ENCODE measurements at places on chromosomes 3 and 15.

DNA sequence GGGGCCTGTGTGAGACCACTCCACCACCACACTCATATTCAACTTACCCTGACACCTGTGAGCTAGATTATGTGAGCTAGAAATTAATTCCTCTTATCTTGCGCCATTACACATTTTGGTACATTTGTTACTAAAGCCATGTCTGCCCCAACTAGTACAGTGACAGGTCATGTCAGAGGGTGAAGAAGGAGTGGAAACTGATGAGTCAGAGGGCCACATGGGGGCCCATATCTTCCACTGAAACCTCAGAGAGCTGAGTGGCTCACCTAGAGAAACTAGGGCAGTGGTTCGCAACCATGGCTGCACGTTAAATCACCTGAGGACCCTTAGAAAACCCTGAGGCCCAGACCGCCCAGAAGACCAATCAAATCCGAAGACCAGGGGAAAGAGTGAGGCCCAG is 15.7 kb upstream of the MEF2A start:
- DNase-seq, result no peak

DNA sequence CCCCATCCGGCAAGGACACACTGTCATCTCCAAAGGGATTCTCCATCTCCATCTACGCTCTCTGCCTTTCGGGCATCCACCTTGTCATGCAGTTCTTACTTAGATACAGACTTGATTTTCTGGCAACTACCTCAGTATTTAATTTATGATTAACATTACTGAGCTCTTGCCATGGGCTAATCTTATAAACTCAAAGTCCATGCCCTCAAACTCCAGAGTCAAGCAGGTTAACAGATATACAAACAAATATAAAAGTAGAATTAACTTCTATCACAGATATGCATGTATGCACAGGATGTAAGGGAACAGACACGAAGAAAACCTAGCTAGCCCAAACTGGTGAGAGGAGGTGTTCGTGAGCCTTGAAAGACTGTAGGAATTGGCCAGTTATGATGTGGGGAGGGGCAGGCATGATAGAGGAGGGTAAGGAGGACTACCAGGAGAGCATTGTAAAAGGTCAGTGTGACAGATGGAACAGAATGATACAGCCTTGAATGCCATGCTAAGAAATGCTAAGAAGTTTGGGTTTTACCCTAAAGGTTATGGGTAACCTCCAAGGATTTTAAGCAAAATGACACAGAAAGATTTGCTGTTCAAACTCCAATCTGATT is 334.3 kb downstream of the ULK4 start:
- DNase-seq, result no peak

- DNase-seq, result no peak
These were observed 9.8 kb downstream of the STRA6 start for GRCh38 chr15:74192751-74193150.

GRCh38 chr3:170220871-170221270 is 1.4 kb upstream of the PRKCI start:
- no peak for DNase-seq

- no peak for DNase-seq
These were observed 103.4 kb upstream of the CGNL1 start for GRCh38 chr15:57272771-57273357.

DNA sequence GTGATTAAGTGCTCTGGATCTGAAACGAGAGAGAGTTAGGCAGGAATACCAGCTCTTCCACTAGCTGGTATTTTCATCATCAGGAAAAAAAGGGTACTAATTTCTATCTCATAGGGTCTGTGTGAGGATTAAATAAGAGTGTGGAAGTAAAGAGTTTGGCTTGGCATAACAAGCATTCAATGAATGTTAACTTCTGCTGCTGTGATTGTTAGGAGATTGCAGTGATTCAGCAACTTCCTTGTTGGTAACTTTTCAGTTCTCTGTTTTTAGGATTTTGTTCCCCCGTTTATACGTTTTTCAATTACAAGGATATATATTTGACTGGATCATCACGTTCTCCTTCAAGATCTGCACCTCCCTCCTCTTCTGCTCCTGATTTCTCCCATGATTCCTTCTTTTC is 65.9 kb upstream of the MYO5C start:
- no peak for DNase-seq

DNA sequence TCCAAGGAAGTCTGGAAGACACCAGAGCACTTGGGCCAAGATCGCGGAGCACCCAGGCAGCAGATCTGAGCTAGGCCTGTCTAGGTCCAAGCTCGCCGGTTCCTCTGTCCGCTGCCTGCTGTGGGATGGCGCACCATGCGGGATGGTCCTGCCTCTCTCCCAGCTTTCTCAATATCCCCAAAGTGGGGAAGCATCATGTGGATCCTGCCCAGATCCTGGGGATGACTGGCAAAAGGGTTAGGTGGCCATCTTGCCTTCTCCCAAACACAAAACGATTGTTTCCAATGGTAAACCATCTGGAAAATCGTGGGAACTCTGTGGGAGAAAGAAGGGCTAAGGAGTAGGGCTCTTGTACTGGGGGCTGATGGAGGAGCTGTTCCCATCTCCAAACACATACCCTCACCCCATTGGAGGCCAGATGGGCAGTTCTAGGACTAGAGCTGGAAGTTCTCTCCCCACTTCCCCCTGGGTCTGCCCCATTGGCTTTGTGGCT is 8.9 kb downstream of the PRKCD start:
- no peak for DNase-seq

- DNase-seq, result no peak
These were observed 180.4 kb upstream of the TOPAZ1 start for GRCh38 chr3:44061268-44061667.

- no peak for DNase-seq
These were observed 353.3 kb upstream of the ARHGEF26 start for GRCh38 chr3:153767601-153768560.

- no peak for DNase-seq
These were observed 112.8 kb upstream of the CGNL1 start for GRCh38 chr15:57263520-57263919.

DNA sequence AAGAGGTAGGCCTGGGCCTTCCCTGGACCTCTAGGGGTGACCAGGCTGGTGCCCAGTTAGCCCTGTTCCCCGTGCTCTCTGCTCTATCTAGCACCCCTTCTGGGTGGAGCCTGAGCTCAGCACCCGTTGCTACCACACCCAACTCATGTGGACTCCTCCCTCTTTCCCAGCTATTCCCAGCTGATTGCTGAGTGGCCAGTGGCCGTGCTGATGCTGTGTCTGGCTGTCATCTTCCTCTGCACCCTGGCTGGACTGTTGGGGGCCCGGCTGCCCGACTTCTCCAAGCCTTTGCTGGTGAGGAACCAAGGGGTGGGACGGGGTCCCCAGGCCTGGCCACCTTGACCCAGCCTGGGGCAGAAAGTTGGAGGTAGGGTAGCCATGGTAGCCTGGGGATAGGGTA is 6.2 kb downstream of the DISP2 start:
- DNase-seq, result no peak

- no peak for DNase-seq
These were observed 17.4 kb upstream of the TRMT10C start for GRCh38 chr3:101544161-101544850.

- no peak for DNase-seq
These were observed 131.0 kb upstream of the C15orf61 start for GRCh38 chr15:67389975-67390374.

GRCh38 chr3:29181149-29181780 is 99.6 kb upstream of the RBMS3 start:
- no peak for DNase-seq

- DNase-seq, result no peak
These were observed 179.2 kb downstream of the KCNAB1 start for GRCh38 chr3:156299569-156299968.

DNA sequence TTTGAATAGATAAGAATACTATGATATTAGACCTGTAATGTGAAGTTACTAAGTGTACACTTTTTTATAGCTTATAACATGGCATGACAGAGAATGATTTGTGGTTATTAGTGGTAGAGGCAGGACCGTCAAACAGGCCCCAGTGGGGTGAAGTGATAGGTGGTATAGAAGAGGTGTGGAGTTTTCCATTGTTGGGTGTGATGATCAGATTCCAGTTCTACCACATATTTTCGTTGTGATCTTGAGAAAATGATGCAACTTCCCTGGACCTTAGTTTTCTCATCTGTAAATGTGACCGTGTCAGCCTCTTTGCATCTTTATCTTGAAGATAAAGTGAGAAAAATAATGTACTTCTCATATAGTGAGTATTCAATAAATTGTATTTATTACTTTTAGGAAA is 30.3 kb upstream of the UTS2B start:
- no peak for DNase-seq

DNA sequence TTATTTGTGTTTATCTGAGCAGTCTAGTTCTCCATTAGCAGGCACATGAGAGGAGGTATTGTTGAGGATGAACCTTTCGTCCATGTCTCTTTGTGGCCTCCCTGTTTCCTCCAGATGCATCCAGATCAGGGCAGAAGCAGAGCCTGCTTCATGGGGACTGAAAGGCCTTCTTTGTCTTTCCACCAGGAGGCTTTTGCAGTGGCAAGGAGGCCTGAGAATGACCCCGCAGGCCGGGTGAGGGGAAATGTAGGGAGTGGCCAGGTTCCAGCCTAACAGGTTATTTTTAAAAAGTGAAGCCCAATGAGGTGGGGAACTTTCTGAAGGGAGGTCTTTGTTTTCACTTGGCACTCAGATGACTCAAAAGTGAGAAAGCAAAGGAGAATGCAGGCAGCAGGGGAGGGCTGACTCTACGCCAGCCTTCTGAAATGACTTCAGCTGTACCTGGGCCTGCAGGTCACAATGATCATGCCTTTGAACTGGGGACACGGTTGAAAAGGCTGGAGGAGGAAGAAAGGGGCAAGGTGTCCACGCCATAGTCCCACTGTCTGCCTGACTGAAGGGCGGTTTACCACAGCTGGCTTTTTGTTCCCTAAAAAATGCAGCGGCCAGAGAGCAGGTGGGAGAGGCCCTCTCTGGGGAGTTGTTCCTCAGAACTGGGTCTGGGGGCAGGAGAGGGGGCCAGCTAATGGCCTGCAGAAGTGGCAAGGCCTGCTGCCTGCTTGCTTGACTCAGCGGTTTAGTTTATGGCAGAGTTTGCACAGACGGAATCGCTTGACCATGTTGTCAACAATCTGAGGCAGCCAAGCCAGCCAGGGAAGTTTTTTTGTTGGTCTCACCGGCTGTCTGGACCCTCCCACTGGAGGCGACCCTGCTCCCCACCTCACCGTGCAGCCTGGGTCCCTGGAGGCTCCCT is 28.7 kb downstream of the CMTM7 start:
- DNase-seq, result no peak

GRCh38 chr3:97793420-97794019 is 28.3 kb upstream of the CRYBG3 start:
- peak; percentile 55 for DNase-seq

DNA sequence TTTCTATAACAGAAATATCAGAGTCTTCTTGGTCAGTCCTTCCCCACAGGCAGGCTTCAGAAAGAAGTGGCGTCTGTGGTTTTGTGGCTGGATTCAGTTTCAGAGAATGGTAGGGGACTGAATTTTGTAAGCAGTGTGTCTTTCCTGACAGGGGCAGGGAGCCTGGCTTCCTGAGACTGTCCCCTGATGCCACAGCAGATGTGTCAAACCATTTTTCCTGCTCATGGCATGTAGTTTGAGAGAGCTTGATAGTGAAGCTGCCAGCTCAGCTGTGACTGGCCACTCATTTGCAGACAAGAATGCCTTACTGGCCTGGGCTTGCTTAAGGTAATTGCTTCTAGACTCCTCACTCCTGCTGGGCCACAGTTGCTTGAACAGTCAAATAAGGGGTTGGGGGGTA is 26.4 kb downstream of the LARS2 start:
- DNase-seq, result no peak

GRCh38 chr3:60856257-60857046 is 394.8 kb downstream of the FHIT start:
- no peak for DNase-seq

- DNase-seq, result no peak
These were observed 25.4 kb downstream of the AADAC start for GRCh38 chr3:151839313-151839631.

- peak; percentile 47 for DNase-seq
These were observed 14.2 kb downstream of the BAHD1 start for GRCh38 chr15:40454904-40455391.

DNA sequence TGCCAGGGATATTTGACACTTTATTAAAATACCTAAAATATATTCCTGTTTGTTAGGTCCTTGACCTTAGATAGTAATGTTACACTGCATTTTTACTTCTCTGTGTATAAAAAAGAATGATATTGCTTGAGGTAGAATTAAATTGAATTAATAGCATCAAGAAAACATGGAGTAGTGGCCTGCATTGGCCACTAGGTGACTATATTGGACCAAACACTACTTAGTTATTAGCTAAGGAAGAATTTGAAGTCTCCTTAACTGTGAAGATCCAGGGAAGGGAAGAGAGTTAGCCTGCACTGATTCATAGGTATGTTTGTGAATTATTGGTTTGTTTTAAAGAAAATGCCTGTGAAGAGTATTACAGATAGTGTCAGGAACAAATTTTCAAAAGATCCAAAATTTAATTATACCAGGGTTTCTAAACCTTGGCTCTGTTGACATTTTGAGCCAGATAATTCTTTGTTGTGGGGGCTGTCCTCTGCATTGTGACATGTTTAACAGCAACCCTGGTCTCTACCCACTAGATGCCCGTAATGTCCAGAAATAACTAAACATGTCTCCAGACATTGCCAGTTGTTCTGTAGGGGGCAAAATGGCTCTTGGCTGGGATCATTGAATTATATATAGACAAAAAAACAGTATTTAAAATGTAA is 103.6 kb upstream of the THSD4 start:
- DNase-seq, result peak; percentile 66

DNA sequence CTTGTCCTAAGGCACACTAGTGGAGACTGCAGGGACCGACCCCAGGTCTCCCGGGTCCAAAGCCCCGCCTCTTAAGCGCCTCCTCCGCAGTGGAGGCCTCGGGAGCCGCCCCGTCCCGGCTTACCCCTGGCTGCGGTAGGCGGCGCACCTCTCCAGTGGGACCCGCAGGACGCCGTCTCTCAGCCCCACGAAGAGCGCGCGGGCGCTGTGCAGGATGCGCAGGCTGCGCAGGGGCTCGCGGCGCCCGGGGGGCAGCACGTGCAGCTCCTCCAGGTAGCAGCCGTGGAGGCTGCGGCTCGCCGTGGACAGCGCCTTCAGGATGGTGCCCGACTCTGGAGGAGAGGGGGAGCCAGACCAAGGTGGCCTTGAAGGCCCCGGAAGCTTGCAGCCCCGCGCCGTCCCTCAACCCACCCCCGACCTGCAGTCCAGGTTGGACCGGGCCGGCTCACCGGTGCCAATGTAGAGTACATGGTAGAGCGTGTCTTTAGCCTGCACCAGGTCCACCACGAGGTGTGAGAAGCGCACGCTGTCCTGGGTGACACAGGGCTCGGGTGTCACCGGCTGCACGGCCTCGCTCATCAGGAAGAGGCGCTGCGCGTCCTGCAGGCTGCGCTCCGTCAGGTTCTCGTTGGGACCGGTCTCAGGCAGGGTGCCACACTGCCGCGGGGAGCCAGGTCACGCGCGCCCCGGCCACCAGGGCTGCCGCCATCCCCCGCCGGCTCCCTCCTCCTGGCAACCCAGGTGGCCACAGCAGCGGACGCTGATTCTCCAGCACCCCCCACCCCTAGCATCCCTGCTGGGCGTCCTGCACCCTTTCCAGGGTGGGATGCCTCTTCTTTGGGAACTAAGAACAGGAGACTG is 105.5 kb downstream of the SEMA5B start:
- DNase-seq, result no peak

Data from AG10803 (cell line).